ENCODE measurements at places on chromosomes 7 and 10. TPM values are rescaled to one million over a fixed set of nuclear protein-coding genes. Genes with fewer than 3 reads are reported as not detected.

The BAMBI gene
- 0.33 TPM for total RNA-seq

The SPDYE2B gene
- total RNA-seq = not detected

The SH2D4B gene
- total RNA-seq = 0.12 TPM

- DNase-seq = no peak
Observed at GRCh38 chr7:50185208-50185607, 92.2 kb upstream of the ZPBP start.

DNA sequence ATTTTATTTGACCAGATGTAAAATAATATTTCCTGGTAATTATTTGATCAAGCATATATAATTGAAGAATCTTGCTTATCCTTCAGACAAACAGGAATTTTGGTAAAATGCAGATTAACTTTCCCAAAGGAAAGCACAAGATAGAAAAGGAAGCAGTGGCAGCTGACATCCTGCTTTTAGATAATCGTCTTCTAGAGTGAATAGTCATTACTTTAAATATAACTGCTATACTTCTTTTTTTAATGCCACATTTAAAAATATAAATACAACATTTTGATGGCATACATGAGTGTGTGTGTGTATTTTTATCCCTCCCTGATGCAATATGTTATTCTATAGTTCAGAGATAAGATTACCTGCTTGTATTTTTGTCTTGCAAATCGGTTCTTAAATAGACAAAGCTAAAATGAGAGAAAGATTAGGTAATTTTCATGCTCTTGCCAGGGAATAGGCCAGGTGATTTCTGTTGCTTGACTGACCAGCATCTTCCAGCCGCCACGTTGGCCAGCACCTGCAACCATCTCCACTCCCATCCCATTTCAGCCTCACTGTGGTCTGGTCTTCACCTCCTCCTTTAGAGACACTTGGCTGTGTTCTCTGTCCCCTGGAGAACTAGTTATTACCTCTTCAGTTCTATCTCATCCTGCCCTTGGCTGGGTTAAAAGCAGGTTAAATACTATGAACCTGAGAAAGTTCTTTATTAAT, 58.1 kb downstream of the MDFIC start:
- DNase-seq = no peak

GRCh38 chr10:32210306-32211045, 136.5 kb downstream of the EPC1 start:
- DNase-seq = peak; percentile 33
